ENCODE measurements at places on chromosomes 1 and 21. TPM values are rescaled to one million over a fixed set of nuclear protein-coding genes. Genes with fewer than 3 reads are reported as not detected.
A peak's percentile ranks its signal among the peaks of the same experiment; 100 is the strongest.

The PCSK9 gene
- not detected for total RNA-seq

The RNF186 gene
- total RNA-seq: not detected

The PLXNA2 gene
- 0.08 TPM for total RNA-seq

The VWA5B1 gene
- total RNA-seq: 0.16 TPM

The KCNJ15 gene
- 1.1 TPM for total RNA-seq

The LORICRIN gene
- not detected for total RNA-seq

The OR2L8 gene
- total RNA-seq: not detected

The LCE1F gene
- total RNA-seq: not detected

The OR14I1 gene
- not detected for total RNA-seq

The SLAMF8 gene
- 2.1 TPM for total RNA-seq

The LDLRAD1 gene
- total RNA-seq: not detected

The SPATA21 gene
- total RNA-seq: not detected

The ZNF593OS gene
- total RNA-seq: not detected

The EPHA10 gene
- total RNA-seq: not detected

The PTCH2 gene
- 1.4 TPM for total RNA-seq

DNA sequence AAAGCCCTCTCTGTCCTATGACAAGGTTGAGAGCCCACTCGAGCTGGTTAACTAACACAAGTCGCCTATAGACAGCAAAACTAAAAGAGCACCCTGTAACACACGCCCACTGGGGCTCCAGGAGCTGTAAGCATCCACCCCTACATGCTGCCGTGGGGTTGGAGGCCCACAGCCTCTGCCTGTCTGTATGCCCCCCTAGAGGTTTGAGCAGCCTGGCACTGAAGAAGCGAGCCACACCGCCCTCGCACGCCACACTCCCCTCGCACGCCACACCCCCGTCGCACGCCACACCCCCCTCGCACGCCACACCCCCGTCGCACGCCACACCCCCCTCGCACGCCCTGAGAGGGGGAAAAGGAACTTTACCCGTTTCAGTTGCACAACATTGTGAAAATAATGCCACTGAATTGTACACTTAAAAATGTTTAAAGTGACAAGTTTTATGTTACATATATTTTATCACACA lies 13.2 kb upstream of the HMGCL start:
- DNase-seq: peak; percentile 79

DNA sequence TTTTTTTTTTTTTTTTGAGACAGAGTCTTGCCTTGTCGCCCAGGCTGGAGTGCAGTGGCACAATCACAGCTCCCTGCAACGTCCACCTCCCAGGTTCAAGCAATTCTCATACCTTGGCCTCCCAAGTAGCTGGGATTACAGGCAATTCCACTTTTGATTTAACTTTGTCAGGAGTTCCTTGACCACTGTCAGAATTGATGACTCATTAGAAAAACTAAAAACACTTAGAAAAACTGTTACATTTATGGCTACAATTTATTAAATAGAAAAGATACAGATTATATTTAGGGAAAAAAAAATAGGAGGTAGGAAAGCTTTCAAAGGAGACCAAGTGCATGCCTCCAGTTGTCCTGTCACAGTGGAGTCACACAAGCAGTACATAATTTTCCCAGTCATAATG lies 20.0 kb downstream of the ZNF678 start:
- no peak for DNase-seq

GRCh38 chr1:225573216-225573615 lies 79.7 kb downstream of the ENAH start:
- no peak for DNase-seq

- no peak for DNase-seq
These were observed 62.7 kb downstream of the ADSS2 start for GRCh38 chr1:244388961-244389360.

DNA sequence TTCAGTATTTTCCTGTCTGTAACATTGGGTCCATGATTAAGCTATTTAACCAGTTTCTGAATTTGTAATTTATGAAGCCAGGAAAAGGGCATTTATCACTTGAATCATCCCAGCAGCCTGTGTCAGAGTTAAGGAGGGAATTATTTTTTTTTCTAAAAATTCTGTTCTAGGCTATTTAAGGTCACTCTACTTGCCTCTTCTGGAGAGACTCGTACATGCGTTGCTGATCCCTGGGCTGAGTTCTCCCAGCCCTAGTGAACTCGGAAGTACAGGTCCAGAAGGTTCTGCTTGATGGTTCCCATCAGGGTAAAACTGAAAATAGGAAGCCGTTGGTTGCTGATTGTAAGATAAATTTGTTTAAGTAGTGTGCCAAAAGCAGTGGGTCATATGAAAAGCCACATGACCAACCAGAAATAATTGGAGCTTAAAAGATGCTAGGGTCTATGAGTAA lies 90.7 kb downstream of the GPR88 start:
- DNase-seq: no peak

DNA sequence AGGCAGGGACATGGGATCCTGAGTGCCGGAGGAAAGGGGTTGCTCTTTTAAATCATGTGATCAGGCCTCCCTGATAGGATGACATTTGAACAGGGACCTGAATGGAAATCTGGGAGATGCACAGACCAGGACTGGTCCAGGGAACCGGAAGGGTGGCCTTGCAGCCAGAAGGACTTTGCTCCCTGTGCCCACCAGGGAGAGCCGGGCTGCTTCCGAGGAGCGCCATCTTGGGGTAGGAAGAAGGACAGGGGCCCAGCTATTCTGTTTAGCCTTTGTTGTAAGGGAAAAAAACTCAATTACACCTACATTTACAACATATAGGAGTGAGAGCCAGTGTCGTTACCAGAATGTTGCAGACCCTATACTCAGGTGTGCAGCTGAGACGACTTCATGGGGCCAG lies 5.5 kb downstream of the KLHDC7A start:
- no peak for DNase-seq

DNA sequence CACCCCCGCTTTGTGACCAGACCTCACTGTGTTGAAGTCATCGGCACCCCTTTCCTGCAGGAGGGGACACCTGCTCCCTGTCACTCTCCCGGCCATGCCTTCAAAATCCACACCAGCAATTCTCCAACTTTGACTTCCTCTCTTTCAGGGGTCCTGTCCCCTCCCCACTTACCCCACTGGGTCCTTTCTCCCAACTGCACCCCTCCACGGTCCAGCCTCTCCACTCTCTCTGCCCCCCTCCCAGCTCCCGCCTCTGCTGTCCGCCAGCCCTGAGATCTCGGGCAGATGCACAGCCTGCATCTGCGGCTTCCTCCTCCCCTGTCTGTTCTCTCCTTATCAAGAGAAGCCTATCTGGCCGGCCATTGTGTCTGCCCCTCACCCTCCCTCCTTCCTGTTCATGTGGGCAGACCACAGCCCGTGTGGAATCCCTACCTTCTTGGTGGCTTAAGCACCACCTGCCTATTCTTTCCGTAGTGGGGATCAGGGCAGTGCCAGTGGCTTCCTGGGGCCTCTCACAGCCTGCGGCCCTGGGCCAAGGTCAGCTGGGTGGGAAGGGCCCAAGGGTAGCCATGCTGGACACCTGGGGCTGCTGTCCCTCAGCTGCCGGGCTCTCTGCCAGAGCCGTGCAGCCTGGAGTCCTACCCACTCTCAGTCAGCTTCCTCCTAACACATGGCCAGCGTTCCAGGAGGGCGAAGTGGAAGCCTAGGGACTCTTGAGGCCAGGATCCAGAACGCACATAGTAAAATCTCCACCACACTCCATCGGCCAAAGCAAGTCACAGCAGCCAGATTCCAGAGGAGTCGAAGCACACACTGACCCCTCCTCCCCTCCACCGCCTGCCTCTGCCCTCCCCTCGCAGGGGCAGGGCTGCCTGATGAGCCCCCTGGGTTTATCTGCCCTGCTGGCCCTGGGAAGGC lies 5.1 kb upstream of the HES4 start:
- no peak for DNase-seq

DNA sequence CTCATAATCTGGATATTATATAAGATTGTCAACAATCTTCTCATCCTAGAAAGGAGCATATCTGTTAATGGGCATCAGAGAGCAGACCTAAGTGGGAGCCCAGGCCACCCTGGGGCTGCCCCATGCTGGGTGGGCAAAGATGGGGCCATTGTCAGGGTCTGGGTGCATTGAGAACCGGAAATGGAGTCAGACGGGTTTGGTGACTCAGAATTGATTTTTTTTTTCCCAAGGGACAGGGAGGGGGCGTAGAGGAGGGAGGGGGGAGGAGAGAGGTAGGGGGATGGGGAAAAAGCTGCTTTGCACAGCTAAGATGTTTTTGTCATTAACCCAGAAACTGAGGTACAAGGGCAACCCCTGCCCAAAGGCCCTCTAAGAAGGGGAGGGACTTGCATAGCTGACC lies 1.3 kb downstream of the ATXN7L2 start:
- DNase-seq: no peak

- no peak for DNase-seq
These were observed 685 bp downstream of the RIMKLA start for GRCh38 chr1:42381280-42381673.

GRCh38 chr1:230430499-230430898 lies 4.4 kb upstream of the PGBD5 start:
- DNase-seq: no peak

DNA sequence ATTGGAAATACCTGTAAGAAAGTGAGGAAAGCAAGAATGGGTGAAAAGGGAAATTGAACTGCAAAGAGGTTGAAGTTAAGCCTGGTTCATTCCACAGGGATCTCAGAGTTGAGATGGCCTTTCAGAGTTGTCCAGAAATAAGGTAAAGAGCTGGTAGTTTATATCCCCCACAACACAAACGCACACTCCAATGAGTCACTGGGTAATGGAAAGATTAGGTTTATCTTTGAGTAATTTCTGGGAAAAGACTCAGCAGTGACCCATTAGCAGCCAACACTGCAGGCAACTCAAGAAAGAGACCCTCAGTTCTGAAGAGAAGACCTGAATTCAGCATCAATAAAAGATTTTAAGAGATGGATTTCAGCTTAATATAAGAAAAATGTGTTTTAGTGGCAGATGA lies 485.5 kb downstream of the PTPRC start:
- no peak for DNase-seq

- DNase-seq: no peak
These were observed 25.7 kb downstream of the C21orf91 start for GRCh38 chr21:17793246-17794123.

GRCh38 chr1:236421850-236422516 lies 27.9 kb downstream of the EDARADD start:
- DNase-seq: no peak

GRCh38 chr1:204405988-204406387 lies 5.6 kb downstream of the PPP1R15B start:
- DNase-seq: no peak

GRCh38 chr1:66788231-66788939 lies 12.7 kb downstream of the INSL5 start:
- DNase-seq: peak; percentile 53

GRCh38 chr1:114833421-114833820 lies 21.2 kb upstream of the SYCP1 start:
- no peak for DNase-seq

GRCh38 chr1:151461694-151462093 lies 2.4 kb upstream of the POGZ start:
- no peak for DNase-seq

DNA sequence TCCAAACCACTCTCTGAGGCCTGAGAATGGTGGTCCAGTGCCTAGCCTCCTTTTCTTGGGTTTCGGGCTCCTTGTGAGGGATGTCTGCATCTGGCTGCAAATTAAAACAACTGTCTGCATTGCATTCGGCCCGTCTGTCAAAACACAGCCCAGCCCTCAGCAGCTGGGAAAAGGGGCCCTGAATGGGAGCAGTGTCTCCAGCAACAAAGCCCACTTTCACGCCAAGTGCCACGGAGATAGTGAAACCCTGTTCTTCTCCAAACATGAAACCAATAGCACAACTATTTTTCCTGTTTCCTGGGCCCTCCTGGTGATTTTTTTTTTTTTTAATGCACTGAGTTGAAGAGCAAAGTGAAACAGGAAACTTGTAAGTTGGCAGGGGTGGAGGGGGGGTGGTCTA lies 138.4 kb downstream of the PLXNA2 start:
- no peak for DNase-seq

GRCh38 chr21:39094847-39095579 lies 88.2 kb downstream of the PSMG1 start:
- DNase-seq: no peak

DNA sequence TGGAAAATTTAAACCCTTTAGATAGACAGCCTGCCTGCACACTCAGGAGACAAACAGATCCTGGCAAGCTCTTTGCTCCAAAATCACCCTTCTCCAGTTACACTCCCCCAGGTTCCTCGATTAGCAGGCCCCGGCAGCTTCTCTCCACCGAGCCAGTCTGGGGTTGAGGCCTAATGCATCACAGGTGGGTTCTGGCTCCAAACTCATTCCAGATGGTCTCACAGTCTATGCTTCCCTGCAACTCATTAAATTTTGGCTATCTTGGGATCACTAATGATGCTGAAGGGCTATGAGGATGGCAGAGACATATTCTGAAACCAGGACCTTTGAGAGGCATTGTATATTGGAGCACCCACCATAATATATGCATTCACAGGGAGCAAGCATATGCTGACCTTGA lies 559.8 kb upstream of the USP24 start:
- no peak for DNase-seq

DNA sequence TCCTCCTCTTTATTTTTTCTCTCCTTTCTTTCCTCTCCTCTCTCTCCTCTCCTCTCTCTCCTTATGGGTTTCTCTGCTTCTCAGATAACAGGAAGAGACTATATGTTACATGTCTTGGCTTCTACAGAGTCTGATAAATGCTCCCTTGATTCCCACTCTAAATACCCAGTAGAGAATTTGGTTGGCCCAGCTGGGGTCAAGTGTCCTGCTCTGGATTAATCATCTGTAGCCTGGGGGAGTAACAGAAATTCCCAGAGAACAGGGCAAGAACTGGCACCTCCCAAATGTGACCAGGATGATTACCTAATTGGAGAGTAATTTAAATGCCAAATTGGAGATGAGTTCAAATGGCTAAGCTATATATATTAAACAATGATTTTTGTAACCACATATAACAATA lies 146.1 kb upstream of the LMO4 start:
- no peak for DNase-seq

- DNase-seq: peak; percentile 83
These were observed 23.6 kb downstream of the ATP2B4 start for GRCh38 chr1:203649999-203650836.

DNA sequence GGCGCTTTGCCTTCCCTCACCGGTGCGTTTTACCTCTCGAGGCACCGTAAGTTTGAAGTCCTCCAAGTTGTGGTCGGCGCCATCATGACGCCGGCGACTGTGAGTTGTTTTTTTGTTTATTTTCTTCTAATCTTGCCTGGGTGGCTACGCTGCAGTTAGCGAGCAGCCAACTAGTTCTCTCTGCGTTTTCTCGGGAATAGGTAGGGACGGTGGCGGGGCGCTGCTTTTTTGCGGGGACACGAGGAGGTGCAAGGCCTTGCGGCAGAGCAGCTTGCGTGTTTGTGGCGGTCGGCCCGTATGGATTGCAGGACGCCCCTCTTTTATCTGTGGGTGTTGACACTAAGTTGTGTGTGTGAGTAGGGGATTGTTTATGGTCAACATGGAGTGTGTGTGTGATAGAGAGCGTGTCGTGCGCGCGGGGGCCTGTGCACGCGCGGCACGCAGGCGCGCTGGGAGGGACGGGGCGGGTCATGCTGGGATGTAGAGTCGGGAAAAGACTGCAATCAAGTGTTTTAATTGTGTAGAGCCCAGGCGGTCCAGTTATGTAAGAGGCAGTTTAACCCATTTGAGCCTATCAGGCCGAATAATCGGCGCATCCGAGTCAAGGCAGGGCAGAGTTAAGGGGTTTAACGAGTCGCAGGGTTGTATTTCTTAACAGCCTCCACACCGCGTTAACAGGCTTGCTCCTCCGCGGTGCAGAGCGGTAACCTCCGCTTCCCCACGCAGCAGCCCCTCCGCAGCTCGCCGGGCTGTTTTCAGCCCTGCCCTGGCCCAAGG lies 1.2 kb upstream of the NEGR1 start:
- DNase-seq: peak; percentile 17

Data from activated naive CD8-positive, alpha-beta T cell treated with anti-CD3 and anti-CD28 coated beads for 36 hours (primary cell).